Common myeloid progenitor, CD34-positive (primary cell): ENCODE measurements at places on chromosomes 2 and 18.
A peak's percentile ranks its signal among the peaks of the same experiment; 100 is the strongest.

DNA sequence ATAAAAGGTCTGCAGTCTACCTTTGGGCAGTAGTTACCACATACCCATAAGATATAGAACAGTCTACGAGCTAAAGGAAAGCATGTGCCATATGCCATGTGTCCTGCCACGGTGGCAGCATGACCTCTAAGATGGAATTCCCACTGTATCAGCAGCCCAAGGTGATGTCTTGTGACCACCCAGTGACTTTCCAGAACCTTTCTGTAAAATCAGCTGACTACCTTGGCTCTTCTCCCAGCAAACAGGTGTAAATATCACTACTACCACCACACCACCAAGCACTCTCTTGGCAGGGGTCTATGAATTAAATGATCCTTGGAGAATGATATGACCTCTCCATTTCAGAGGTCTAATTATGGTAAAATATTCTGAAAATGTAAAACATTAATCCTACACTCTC is 99.6 kb downstream of the METTL8 start:
- no peak for DNase-seq

DNA sequence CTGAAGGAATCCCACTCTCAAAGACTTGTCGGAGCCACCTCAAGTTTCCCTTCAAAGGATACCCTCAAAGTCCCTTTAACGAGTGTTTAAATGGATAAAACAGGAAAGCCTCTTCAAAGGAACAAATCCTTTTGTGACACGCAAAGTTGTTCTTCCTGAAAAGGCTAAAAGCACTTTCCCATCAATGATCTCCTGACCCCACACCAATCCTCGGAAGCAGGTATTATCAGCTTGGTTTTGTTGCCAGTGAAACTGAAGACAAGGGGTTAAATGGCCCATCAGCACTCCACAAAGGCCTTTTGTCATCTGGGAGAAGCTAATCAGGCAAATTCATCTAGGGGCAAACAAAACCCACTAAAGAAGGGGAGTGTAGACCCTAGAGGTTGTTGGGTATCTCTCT is 418.0 kb upstream of the ID2 start:
- DNase-seq: no peak

GRCh38 chr2:55111230-55111569 is 60.9 kb upstream of the RTN4 start:
- DNase-seq: no peak

DNA sequence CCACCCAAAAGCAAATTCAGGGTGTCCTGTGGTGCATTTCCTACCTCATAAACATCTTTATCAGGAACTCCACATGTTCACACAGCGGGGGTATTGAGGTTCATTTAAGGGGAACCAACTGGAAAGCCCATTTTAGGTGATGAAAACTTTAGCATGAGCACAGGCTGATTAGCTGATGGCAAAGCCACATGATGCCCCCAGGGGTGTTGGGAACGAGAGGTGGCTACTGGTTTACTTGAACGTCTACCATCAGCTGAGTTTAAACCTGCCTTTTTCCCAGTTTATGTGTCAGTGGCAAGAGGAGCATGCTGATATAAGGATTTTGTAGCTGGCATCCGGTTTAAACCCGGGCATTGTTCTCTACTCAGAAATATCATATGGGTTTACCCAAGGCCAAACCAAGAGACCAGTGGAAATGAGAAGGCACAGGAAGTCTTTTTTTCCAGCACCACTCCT is 54.5 kb upstream of the UPP2 start:
- peak; percentile 88 for DNase-seq

- DNase-seq: no peak
Measured at GRCh38 chr18:79197531-79197930, 128.3 kb downstream of the ATP9B start.

- no peak for DNase-seq
Measured at GRCh38 chr2:161245261-161245553, 63.0 kb upstream of the PSMD14 start.

DNA sequence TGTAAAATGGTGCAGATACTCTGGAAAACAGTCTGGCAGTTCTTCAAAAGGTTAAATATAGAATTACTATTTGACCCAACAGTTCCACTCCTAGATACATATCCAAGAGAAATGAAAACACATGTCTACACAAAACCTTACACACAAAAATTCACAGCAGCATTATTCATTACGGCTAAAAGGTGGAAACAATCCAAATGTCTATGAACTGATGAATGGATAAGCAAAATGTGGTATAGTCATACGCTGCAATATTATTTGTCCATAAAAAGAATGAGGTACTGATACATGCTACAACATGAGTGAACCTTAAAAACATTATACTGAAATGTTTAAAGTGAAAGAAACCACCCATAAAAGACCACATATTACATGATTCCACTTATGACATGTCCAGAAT is 4.0 kb downstream of the CYP27C1 start:
- DNase-seq: no peak

GRCh38 chr2:10067330-10067729 is 12.9 kb downstream of the CYS1 start:
- DNase-seq: no peak

- DNase-seq: no peak
Measured at GRCh38 chr2:101200676-101201075, 49.5 kb upstream of the TBC1D8 start.

- DNase-seq: peak; percentile 69
Measured at GRCh38 chr18:35049111-35050027, 8.2 kb downstream of the MAPRE2 start.

- no peak for DNase-seq
Measured at GRCh38 chr2:240237609-240238174, 97.2 kb upstream of the OTOS start.

- no peak for DNase-seq
Measured at GRCh38 chr2:226752887-226753286, 46.7 kb downstream of the IRS1 start.

GRCh38 chr2:113240915-113241911 is 37.5 kb downstream of the PAX8 start:
- DNase-seq: peak; percentile 76

- no peak for DNase-seq
Measured at GRCh38 chr2:231514951-231515297, 15.3 kb downstream of the NMUR1 start.

DNA sequence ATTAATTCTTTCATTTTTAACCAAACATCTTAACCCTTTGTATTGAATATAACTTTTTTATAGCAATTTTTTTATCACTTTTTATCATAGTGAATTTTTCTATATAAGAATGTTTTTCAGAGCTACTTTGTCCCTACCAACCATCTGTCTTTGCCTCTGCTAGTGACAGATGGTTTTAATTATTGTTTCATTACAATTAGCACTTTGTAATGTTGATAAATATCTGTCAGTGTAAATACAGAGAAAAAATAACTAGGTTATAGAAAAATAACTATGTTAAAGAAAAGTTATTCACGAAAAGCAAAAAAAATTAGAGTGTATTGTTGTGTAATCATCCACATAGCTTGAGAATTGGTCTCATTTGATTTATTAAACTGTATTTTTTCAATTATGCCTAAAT is 91.0 kb upstream of the CDH19 start:
- DNase-seq: no peak

- no peak for DNase-seq
Measured at GRCh38 chr2:40370007-40370395, 81.9 kb downstream of the SLC8A1 start.

GRCh38 chr2:191907545-191907944 is 60.7 kb upstream of the CAVIN2 start:
- no peak for DNase-seq

- no peak for DNase-seq
Measured at GRCh38 chr2:235716875-235717496, 223.1 kb downstream of the AGAP1 start.

DNA sequence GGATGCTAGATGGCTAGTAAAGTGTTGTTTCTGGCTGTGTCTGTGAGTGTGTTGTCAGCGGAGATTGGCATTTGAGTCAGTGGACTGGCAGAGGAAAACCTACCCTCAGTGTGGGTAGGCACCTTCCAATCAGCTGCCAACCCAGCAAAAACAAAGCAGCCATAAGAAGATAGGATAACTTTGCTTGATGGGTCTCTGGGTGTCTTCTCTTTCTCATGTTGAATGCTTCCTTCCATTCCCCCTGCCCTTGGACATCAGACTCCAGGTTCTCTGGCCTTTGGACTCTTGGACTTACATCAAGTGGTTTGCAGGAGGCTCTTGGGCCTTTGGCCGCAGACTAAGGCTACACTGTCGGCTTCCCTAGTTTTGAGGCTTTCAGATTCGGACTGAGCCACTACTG is 429.0 kb upstream of the ZNF804A start:
- DNase-seq: no peak

DNA sequence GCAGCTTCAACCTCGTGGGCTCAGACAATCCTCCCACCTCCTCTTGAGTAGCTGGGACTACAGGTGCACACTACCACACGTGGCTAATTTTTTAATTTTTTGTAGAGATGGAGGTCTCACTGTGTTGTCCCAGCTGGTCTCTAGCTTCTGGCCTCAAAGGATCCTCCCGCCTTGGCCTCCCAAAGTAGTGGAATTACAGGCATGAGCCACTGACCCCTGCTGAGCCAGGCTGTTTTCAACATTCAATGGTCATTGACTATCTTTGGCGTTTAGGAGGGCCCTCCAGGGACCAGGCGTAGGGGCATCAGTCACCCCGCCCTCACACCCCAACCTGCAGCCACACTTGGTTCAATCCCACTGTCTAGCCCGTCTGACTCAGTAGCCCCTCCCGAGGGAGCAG is 5.2 kb downstream of the MZT2B start:
- DNase-seq: no peak

DNA sequence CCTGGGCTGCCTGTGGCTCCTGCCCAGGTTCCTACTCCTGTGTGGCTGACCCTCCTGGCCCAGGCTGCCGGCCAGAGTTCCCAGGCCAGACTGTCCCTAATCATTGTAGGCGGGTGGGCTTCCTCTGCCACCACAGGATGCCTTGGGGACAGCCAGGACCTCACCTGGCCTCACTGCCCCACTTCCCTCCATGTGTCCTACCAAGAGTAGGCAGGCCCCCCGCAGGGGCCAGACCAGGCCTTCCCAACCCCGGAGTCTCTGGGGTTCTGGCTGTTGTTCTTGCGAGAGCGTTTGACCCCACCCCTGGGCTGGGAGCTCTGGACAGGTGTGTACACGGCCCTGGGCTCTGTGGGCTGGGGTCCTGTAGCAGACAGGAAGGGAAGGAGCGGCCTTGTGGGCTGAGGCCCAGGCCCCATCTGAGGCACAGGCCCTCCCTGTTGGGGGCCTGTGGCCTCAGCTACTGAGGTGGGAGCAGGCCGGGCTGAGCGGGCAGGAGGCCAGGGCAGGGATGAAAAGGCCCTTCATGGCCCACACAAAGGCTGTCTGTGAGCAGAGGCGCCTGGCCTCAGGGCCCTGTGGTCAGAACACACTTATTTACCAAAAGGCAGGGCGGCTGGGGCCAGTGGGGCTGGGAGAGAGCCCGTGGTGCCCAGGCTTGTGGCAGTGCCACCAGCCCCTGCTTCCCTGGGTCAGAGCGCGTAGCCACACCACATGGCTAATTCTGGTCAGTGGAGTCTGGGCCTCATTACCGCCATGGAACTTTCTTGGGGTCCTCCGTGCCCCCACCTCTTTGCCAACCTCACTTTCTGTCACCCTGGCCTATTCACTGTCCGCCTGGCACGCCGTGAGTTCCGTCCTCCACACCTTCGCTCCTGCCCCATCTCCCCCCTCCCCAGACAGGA is 2.0 kb downstream of the SNORC start:
- no peak for DNase-seq

- DNase-seq: no peak
Measured at GRCh38 chr2:176637486-176638166, 368.4 kb downstream of the MTX2 start.

DNA sequence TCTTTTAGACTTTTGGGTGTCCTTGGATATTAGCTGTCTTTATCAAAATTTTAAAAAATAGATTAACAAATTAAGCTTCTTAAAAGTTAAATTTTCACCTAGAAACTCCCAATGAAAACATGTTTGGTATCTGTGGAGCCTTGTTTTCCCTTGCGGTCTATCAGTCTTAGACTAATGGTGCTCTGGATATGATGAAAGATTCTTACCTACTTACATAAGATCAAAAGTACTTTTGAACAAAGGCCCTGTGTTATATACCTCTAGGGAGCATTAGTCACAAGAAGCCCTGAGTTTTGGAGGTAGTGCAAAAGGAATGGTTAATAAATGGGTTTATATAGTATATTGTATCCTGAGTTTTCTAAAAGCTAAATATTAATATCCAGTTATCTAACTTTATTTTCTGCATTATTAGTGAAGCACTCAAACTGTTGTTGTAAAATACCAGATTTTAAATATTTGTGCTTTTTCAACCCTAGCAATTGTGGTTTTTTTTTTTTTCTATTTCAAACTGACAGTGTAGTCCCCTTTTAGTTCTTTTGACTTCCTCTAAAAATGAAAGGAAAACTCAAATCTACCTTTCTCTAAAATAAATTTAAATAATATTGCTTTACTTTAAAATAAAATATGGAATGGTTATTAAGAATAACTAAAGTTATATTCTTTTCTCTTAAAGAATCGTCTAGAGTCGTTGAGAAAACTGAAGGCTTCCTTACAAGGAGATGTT is 18.1 kb downstream of the NDC80 start:
- DNase-seq: no peak

DNA sequence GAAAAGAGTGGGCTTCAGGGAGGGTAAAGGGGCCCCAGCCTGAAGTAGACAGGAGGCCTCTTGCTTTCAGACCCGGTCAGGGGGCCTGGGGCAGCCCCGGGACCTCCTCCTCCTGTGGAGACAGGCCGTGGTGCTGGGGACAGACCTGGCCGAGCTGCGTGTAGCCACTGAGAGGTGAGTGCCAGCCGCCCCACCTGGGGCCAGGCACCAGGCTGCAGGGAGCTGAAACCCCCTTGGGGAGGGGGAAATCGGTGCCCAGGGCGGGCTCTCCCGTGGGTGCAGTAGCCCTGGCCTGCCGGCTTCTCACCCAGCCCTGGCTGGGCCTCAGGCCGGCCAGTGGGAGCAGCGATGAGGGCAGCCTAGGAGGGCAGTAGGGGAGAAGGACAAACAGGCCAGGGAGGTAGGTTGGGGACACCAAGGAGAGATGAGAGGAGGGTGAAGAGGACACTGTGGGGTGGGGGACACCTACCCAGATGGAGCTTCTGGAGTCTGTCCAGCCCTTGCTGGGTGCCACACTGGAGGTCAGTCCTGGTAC is 24.0 kb downstream of the CROCC2 start:
- DNase-seq: no peak

DNA sequence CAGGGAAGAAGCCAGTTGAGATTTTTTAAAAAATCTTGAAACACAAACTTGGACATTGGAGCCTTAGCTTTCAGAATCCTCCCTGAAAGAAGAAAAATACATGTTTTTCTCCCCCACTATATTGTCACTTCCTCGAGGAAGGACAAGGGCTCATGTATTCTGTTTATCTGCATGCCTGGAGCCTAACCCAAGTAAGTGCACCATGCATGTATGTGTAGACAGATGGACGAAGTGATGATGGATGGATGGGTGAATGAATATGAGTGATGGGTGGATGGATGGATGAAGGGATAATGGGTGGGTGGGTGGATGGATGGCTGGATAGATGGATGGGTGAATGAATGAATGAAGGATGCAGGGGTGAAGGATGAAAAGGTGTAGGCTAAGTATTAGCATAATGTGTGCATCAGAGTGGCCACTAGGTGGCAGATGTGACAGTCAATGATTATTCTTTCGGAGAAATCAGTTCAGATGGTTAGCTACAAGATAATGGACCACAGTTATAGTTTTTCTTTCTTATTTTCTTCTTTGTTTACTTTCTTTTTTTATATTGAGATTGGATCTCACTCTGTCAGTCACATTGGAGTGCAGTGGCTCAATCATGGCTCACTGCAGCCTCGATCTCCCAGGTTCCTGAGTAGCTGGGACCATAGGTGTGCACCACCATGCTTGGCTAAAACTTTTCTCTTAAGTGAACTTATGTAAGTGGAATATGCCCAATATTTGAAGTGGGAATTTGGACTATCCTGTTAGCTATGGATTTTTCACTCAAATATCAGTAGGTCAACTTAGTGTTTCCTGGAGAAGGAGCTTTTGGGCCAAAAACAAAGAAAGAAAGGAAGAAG is 18.5 kb upstream of the CCDC93 start:
- DNase-seq: peak; percentile 68
